ENCODE measurements at places on chromosomes 6 and 20.

- no peak for DNase-seq
Observed at GRCh38 chr6:16316741-16317251, 78.4 kb downstream of the GMPR start.

GRCh38 chr20:54512694-54513093 is 37.3 kb downstream of the DOK5 start:
- no peak for DNase-seq

DNA sequence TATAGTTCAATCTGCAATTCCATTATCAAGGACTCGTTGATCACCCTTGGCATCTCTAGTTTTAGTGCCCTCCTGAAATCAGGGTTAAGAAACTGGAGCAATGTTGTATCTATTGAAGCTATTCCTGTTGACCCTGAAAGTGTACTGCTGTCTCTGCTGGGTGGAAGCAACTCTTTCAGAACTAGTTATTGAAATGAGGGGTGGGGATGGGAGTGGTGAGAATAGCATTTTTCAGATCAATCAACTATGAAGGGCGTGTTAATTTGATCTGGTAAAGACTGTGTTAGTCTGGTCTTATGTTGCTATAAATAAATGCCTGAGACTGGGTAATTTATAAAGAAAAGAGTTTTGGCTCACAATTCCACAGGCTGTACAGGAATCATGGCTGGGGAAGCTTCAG is 152.5 kb upstream of the BMP5 start:
- DNase-seq, result no peak

DNA sequence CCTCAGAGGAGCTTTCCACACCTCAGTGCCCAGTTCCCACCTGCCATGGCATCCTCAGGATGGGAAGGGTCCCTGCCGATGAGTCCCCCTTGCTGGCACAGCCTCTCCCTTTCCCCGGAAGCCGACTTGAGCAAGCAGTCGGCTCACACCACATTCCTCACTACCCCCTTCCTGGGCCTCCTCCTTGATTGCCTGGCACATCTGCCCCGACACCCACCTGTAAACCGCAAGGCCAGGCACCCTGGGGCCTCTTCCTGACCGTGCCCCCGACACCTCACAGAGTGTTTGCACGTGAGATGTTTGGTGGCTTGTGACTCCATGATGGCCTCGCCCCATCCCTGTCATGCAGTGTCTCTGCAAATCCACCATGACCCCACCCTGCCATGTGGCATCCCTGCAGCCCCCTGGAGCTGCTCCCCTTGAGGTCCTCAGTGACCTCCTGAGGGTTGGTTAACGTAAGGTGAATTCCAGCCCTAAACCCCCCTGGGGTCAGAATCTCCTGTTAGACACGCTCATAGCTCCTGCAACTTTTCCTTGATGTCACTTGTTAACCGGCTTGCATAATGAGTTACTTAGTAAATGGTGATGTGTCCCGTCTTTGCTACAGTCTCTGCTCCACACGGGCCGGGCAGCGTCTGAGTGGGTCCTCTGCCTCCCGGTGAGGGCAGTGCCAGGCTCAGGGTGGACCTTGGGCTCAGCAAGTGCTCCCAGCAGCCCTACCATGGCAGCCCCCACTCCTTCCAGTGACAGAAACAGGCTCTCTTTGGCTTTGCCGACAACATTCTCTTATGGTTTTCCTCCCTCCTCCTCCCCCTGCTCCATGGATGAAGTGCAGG is 115.9 kb upstream of the FRMD1 start:
- no peak for DNase-seq

GRCh38 chr20:35002426-35003210 is 47.0 kb downstream of the MYH7B start:
- no peak for DNase-seq

- DNase-seq, result no peak
Observed at GRCh38 chr6:32825966-32826365, 9.2 kb upstream of the HLA-DOB start.

DNA sequence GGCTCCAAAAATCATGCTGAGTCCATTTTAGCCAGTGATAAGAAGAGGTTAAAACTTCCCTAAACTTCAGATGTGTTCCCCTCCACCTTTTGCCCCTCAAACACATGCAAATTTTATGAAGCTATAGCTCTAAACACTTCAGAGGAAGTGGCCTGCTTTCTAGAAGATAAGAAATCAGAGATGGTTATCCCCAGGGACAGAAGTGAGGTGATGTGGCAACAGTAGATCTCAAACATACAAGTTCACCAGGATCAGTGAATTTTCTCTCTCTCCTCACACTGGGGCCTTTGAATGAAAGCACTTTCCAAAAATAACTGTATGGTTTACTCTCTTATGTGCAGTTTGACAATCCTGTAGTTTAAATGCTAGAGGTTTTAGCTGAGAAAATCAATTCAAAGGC is 332.0 kb downstream of the BTBD9 start:
- DNase-seq, result no peak

- DNase-seq, result no peak
Observed at GRCh38 chr6:39821046-39821740, 29.0 kb downstream of the DAAM2 start.

DNA sequence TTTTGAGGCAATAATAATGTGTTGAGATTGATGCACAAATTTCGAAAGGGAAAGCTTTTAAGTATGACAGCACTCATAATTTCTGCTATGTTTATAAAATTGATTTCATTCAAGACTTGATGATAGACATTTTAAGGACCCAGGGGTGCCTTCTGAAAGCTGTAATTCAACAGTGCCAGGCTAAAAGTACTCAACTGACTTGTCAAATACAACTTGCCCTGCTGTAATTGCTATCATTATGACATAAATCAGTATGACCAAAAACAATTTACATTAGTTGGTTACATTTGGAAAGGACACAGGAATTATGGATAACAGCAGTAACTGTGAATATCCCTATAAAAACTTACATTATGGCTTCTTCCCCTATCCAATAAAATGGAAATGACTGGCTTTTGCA is 178.9 kb downstream of the MMUT start:
- DNase-seq, result no peak

DNA sequence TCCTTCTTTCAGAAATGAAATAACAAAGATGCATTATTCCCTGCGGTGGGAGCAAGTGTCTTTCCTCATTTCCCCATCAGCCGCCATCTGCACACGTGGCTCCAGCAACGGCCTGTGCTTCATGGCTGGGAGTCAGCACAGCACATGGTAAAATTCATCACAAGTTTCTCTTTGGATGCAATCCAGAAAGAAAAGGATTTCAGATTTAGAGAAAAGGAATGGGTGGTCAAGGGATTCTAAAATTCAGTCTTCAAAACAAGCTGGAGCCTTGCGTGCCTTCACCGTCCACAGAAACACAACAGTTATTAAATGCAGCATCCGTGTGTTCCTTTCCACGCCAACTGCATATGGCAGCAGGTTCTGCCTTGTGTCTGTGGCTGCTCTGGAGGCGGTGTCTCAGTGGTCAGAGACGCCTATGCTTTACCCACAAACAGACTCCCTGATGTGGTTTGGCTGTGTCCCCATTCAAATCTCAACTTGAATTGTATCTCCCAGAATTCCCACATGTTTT is 107.6 kb downstream of the THBS2 start:
- DNase-seq, result no peak

- DNase-seq, result no peak
Observed at GRCh38 chr6:75762063-75762462, 13.0 kb downstream of the MYO6 start.

- no peak for DNase-seq
Observed at GRCh38 chr20:46558511-46558959, 8.1 kb upstream of the OCSTAMP start.

GRCh38 chr20:50380697-50381040 is 129.5 kb upstream of the PTPN1 start:
- no peak for DNase-seq

DNA sequence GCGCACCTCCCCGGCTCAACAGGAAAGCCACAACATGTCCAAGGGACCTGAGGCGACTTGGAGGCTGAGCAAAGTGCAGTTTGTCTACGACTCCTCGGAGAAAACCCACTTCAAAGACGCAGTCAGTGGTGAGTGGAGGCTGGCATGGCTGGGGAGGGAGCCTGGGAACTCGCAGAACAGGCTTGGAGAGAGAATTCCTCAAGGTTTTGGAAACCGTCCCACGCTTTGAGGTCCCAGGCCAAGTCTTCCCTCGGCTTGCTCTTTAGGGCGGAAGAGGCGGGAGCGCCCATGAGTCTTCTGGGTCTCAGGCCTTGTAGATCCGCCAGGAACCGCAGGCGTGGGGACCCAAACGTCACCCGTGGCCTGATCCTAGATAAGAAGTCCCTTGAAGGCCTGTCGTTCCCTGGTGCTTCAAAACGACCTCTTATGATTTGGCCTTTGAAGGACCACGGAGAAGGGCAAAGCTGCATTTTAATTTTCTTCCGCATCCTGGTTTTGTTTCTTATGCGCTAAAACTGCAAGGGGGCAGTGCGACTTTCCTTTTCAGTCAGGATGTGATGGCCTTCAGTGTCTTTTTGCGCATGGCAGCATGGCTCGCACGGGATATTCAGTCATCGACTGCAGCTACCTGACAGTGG is 2.0 kb downstream of the LAMP5 start:
- DNase-seq, result no peak

DNA sequence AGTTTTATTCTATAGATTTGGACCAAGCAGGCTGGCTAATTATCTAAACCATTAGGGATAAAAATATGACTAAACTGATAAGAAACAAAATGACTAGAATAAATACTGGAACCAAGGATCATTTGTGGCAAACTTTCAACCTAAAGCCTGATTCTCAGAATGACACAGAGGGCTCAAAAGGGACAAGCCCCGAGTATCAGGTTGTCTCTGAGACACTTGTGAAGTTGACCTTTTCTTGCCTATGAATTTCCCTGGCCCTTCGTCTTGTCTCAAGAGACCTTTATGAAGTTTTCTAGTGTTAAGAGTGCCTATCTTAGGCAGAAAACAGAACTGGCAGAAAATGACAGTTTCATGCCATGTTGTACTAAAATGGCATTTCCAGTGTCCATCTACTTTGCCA is 68.3 kb downstream of the IMPG1 start:
- DNase-seq, result no peak

GRCh38 chr6:73180076-73180738 is 45.1 kb downstream of the KHDC1L start:
- DNase-seq, result no peak

GRCh38 chr6:15776458-15776980 is 113.7 kb upstream of the DTNBP1 start:
- DNase-seq, result no peak

GRCh38 chr6:111646942-111647341 is 41.3 kb upstream of the TRAF3IP2 start:
- DNase-seq, result no peak

DNA sequence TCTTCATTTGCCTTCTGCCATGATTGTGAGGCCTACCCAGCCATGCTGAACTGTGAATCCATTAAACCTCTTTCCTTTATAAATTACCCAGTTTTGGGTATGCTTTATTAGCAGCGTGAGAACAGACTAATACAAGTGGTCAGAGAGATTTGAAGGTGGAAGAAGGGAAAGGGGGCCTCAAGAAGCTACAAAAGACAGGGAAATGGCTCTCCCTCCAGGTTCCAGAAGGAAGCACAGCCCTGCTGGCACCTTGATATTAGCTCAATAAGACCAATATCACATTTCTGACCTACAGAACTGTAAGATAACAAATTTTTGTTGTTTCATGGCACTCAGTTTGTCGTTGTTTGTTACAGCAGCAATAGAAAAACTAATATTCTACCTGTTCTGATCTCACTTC is 536.5 kb upstream of the MARCKS start:
- DNase-seq, result no peak

GRCh38 chr6:42933205-42933604 is 3.9 kb downstream of the CNPY3 start:
- DNase-seq, result no peak

DNA sequence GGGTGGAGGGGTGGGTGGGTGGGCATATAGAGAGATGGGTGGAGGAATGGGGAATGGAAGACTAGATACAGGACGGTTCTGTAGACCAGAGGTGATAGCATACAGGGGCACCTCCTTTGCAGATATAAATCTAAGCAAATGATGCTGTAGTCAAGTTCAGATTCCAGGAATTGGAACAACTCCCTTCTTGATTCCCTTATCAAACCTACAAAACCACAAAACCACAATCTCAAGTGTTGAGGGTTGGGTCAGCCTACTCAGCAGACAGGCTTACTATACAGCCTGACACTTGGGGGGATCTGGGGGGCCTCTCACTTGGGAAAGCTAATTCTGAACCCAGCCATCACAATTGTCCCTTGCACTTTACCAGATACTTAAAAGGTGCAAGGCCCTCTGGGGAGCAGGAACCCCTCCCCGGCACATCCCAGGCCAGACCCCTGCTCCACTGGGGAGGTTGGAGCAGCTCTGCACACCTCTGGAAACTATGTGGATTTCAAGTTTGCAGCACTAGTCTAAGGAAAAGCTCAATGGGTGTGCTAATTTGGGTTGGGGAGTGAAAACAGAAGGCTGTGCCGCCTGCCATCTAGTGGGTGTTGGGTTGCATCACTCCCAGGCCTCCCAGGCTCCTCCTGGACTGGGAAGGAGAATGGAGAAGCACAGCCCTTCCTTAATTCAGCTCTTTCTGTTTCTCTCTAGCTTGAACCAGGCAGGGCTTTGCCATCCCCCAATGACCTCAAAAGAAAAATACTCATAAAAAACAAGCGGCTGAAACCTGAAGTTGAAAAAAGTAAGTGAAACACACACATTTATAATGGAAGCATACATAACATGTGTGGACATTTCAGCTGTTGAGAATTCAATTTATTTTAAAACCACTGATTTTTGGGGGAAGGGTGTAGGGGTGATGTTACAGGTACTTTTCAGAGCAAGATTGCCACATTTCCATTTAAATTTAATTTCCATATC is 121.2 kb upstream of the LAMP5 start:
- no peak for DNase-seq

Data from esophagus squamous epithelium (tissue), 5 donors.